ENCODE measurements at places on chromosomes 4 and X.

- DNase-seq, result no peak
Measured at GRCh38 chr4:121789455-121789854, 11.7 kb upstream of the EXOSC9 start.

GRCh38 chr4:11860996-11861395 is 432.3 kb upstream of the HS3ST1 start:
- DNase-seq, result no peak

- DNase-seq, result no peak
Measured at GRCh38 chr4:81198609-81199008, 16.4 kb downstream of the PRKG2 start.

DNA sequence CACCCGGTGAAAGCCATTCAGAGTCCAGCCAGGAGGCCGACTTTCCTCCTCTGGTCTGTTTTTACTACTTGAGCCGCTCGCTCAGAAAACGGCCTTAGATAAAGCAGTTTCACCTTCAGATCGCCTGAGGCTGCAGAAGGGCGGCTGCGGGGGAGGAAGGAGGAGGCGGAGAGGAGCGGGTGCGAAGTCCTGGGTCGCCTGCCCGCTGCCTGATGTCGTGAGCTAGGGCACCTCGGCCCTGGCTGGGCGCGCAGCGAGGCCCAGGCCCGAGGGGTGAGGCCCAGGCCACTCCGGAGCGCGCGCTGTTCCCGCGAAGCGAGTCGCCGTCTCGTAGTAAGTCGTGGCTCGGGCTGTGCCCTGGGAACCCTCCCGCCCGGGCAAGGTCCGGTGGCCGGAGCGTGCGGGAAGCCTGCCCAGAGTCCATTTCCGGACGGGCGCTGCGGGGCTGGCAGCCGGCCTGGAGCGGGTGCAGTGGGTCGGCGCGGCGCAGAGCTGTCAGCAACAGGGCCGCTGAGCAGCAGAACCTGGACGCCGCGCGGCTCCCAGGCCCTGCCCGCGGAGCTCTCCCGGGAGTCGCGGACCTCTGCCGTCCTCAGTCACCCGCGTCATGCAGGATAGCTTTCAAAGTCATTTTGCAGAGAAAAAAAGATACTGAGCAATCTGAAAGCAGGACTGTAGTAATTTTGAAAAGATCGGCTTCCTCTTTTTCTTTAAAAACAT is 18.6 kb downstream of the TRIM2 start:
- DNase-seq, result no peak

DNA sequence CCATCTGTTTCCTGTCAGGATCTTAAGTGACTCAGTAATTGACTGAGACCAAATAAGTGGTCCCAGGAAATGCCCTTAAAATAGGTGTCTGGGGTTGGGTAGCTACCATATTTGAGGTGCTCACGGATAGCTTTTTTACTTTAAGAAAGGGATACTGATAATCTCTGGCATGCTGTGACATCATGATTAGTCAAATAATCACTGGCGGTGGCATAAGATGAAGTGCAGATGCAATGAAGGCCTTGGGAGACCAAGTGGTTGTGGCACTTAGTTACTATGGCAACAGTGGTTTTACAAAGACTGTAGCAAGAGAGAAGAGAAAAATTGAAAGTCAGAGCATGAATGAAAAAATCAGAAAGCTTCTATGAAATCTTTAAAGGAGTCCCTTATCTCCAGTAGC is 114.5 kb upstream of the SLIT2 start:
- DNase-seq, result no peak

DNA sequence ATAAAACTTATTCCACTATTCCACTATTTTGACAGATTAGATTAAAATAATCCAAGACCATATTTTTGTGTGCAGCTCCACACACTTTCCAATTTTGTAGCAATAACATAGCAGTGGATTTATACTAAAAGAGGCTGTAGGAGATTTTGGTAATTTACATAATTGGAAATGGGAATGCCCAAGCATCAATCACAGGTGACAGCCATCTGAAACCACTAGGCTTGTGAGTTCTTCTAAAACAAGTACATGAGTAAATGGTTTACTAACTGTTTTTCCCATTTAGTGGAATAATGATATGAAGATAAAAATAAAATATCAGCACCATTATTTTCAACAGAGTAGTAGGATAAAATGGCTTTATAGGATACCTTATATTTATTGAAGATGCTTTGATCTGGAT is 4.4 kb downstream of the ANK2 start:
- DNase-seq, result no peak

- DNase-seq, result no peak
Measured at GRCh38 chr4:909821-910220, 22.3 kb downstream of the GAK start.

DNA sequence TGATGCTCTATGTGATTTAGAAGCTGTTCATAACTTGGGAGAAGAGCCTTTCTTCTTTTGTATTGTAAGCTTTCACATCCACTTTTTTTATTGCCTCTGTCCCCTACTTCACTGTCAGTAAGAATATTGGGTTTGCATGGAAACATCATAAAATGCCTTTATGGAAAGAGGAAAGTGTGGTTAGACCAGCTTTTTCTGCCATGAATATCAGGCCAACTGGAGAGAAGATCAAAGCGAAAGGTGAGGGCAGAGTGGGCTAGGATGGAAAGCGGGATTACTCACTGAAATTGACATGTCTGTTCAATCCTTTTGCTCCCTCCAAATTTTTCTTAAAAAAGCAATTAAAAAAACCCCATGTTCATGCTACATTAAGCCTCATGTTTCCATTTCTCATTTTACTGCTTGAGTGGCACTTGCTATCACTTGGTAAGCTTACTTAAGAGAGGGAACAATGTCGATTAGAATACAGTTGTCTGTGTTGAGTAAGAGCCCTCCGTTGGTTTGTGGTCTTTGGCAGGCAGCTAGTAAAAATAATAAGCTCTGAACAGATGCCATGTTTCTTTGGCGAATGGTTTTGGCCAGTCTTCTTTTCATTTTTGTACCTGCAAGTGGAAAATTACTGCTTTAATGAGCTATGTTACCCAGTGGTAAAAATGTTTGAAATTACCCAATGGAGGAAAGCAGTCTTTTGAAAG is 35.9 kb downstream of the SUPT20HL1 start:
- no peak for DNase-seq

DNA sequence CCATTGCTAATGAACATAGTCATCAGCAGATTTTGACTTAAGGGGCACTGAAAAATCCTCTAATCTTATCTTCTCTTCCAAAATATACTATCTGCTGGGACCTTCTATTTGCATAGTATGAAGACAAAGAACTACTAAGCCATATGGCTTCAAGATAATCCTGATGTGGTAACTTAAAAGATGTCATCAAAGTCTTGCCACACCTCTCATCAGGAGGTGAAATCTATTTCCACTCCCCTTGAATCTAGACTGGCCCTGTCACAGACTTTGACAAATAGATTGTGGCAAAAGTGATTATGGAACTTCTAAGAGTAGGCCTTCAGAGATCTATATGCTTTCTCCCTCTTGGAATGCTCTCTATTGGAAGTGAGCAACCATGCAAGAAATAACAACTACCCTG is 27.3 kb upstream of the TET2 start:
- DNase-seq, result no peak

DNA sequence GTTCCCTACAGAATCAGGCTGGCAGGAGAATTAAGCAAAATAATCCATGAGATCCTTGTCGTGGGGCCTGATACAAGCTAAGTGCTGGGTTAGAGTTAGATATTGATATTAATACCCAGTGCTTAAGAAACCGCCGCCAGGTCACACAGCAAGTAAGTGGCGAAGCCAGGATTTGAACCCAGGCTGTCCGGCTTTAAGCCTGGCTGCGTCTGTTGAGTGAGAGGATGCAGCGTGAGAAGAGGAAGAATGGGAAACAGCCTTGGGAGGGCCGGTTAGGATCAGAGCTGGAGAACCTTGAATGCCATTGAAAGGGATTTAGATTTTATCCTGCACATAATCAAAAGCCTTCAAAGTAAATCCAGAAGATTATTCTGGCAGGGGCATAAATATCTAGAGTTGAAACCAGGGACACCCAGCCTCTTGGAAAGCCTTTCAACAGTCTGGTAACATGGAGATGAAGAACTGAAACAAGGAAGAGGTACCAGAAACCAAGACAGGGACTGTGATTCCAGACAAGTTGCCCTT is 64.8 kb upstream of the HELT start:
- no peak for DNase-seq

DNA sequence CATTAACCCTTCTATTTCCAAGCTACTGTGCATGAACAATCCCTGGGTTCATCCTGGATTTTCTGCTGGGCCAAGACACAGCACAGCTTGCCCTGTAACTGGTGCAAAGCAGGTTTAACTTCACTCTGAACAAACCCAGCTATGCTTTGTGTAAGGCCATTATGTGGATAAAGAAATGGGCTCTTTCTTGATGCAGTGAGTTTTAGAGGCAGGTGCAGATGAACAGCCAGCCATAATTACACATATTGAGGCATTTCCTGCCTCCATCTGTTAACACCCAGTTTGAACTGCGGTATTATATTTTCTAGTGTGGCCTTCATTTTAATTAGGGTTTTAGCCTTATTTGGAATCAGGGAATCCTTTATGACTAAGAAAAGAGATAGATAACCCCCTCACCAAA is 68.7 kb upstream of the ARX start:
- DNase-seq, result no peak

DNA sequence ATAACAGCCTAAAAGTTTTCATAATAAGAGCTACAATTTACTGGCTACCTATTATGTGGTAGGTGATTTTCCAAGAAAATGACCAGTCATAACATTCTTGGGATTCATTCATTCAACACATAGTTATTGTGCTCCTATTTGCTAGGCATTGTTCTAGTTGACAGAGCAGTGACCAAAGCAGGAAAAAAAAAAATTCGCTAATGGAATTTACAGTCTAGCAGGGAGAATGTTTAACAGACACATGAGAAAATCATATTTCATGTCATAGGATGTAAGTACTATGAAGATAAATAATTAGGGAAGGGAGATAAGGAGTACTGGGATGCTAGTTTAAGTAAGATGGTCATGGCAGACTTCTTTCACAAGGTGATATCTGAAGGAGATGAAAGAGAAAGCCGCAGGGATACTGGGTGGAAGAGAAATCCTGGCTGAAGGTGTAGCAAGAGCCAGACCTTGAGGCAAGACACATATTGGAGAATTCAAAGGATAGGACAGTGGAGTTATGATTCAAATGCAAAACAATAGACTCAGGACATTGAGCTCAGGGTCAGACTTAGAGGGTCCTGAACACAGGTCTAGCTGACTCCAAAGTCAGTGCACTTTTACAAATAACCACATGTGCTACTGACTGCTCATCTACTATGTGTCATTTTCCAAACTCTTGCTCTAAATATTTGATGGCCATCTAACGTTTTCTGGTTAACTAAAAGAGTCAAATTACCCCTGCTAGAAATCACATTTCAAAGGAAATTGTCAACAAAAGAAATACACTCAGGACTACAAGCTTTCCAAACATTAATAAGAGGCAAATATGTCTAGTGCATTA is 20.4 kb downstream of the SPCS3 start:
- no peak for DNase-seq

- no peak for DNase-seq
Measured at GRCh38 chrX:103393487-103393886, 17.1 kb downstream of the BEX3 start.

DNA sequence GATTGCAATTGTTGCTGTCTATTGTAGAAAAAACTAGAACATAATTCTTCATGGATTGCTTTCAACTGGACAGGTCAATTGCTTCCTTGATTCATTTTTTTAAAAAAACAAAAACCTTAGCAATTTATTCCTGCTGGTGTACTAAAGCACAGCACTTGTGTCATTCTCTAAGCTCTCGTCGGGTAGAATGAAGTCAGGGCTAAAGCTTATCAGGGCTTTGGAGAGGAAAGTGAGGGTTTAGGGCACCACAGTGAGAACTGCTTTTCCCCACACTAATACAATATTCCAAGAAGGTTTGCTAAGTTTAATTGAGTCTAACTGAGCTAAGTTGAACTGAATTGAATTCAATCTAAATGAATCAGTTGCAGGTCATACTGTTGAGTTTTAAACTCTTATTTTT is 76.4 kb upstream of the TLR3 start:
- DNase-seq, result no peak

GRCh38 chrX:40170830-40171512 is 73.2 kb upstream of the BCOR start:
- no peak for DNase-seq

DNA sequence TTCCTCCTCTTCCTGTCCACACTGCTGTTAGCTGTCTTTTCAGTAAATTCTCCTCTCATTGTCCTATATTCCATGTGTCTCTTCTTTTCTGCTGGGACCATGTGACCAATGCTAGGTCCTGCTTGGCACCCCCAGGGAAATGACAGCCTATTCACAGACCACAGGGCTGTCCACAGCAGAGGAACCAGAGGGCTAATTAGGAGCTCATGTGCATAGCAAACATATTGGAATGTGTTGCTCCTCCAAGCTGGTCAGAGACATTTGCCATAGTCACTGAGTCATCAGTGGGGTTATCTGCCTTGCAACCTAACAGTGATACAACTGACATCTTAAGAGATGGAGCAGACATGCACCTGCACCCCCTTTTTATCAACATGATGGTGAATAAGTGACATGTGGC is 67.9 kb upstream of the PUDP start:
- DNase-seq, result no peak

GRCh38 chr4:117549524-117549923 is 464.1 kb upstream of the TRAM1L1 start:
- DNase-seq, result no peak

DNA sequence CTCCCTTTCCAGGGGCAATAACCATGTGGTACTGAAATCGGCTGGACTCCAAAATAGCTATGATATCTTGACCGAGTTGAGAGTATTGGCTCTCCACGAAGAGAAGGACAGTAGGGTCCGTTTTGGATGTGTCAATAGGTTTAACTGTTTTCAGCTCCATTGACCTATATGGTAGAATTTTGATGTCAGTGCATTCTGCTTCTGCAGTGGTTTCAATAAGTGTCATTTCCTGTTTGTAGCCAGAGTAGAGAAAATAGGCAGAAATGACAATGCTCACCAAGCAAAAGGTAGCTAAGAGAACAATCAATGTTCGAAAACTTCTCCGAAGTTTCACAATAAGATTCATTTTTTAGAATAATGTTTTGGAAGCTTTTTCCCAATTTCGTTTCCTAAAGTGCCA is 36.7 kb downstream of the NDST4 start:
- DNase-seq, result no peak

- no peak for DNase-seq
Measured at GRCh38 chrX:1534301-1535168, 2.5 kb downstream of the P2RY8 start.

DNA sequence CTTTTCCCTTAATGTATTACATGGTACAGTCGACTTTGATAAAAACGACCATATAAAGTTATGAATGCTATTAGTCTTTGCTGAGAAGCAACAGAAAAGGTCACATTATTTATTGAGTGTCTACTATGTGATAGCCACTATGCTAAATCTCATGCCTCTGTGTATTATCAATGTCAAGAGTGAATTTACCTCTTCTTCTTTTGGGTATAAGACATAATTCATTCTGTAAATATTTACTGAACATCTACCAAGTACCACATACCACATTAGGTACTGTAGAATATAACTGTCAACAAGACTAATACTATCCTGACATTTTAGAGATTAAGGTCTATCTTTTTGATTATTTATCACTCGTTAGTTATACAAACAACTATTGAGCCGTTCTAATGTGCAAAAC is 268.7 kb upstream of the FTHL17 start:
- no peak for DNase-seq

Data from CD4-positive, alpha-beta T cell treated with Interleukin-15 for 4 hours (primary cell).